PC-9 (cell line): ENCODE measurements at places on chromosomes 3 and 15.

DNA sequence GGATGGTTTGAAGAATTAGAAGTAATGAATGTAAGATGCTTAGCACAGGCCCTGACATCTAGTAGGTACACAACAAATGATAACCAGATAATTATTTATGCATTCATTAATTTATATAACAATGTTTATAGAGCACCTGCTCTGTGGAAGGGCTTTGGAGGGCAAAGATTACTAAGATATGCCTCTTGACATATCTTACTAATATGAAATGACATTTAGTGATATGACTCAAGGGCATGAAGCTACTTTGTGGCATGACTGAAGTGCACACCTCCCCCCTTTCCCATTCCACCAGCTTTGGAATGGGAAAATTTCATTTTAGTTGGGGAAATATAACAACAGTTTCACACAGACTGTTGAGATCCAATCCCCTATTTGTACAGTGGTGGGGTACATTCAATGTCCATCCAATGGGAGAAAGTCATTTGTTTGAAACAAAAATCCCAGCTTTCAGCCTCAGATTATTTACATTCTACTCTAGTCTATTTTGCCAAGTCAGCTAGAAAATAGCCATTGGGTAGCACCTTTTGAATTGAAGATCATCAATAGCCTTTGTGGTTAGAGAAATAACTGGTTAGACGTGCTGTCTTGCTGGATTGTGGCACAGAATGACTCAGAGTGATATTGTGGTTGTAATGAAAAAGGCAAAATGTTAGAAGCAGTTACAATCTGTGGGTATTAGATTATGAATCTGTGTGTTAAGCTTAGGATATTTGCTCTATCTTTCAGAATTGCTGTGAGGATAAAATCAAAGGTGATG lies 72.9 kb downstream of the MOBP start:
- no peak for DNase-seq

DNA sequence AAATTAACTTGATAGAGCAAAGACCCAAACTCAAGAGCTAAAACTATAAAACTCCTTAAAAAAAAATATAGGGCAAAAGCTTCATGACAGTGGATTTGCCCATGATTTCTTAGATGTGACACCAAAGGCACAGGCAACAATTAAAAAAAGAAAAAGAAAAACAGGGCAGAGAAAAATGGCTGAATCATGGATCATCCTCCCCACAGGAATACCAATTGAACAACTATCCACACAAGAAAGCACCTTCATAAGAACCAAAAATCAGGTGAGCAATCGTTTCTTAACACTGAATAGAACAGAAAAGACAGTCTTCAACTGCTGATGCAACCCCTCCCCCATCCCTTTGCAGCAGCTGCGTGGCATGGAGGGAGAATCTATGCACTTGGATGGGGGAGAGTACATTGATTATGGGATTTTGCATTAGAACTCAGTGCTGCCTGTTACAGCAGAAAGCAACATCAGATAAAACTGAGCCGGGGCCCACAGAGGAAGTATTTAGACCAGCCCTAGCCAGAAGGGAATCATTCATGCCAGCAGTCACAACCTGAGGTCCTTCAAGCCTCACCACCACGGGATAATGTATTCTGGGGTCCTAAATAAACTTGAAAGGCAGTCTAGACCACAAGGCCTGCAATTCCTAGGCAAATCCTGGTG lies 15.7 kb downstream of the C3orf33 start:
- DNase-seq, result no peak

DNA sequence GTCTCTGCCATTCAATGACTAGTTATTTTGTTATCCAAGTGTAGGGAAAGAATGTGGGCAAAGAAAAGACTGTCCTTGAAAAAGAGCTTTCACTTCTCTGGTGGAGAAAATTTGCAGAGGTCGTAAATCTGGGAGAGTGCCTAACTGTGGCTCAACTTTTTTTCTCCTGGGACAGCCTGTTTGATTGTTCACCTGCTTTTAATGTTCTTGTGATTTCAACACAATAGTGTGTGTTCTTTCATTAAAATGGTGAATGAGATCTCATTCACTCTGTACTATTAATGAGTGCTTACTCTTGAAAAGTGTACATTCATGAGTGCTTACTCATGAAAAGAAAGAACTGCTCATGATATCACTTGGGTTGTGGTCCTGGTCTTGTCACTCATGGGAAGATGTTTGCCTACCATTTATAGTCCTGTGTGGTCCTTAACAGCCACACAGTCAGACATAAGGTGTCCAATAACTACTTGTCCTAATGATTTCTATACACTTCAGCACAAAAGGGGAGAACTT lies 567.3 kb downstream of the GRM7 start:
- DNase-seq, result no peak

GRCh38 chr3:57825116-57825515 lies 69.0 kb downstream of the SLMAP start:
- no peak for DNase-seq

GRCh38 chr3:10406414-10406813 lies 85.5 kb upstream of the SEC13 start:
- no peak for DNase-seq

DNA sequence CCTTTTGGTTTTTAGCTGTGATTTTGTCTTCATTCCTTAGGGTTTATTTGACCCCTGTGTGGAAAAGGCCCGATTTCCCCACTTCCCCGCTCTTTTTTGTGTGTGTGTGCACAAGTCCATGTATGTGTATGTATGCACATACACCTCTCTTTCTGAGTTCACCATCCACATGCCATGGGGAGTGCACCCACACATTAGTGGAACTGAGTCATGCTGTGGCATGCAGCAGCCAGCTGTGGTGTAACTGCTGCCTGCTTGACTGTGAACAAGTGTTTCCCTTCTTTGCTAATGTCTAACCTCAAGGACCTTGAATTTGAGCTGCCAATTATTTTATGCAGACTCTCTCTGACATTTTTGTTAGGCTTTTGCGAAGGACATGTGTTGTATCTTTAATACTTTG lies 434.9 kb upstream of the TPM1 start:
- DNase-seq, result no peak

GRCh38 chr15:55758580-55758986 lies 15.6 kb upstream of the PRTG start:
- no peak for DNase-seq

GRCh38 chr15:25770031-25770430 lies 93.1 kb downstream of the ATP10A start:
- DNase-seq, result no peak

DNA sequence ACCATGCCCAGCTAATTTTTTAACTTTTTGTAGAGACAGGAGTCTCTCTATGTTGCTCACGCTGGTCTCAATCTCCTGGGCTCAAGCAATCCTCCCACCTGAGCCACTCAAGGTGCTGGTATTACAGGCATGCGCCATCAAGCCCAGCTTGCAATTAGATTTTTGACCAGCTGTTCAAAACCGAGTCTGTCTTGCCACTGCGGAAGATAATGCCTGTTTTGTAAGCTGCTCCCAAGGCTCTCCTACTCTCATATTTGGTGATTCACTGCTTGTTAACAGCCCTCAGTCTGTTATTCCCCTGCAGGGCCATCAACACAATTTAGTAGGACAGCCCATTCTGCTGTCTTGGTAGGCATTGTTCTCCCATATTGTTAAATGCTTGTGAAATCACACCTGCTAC lies 17.8 kb upstream of the MCCC1 start:
- DNase-seq, result no peak

DNA sequence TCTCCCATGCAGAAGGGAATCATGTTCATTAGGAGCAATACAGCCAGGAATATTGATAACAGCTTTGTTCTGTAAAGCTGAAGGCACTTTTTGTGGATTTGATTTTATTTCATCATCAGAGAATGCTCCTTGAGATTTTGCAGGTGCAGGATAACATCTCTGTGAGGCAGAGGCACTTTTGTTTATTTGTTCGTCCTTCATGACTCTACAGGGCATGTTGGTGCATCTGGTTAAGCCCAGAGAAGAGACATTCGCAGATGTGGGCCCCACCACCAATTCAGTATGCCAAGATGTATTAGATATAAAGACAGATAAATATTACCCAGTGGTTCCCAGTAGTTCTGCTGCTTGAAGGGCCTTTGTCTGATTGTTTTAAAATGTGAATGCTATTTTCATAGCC lies 368.1 kb upstream of the SEMA6D start:
- no peak for DNase-seq

GRCh38 chr3:178718995-178719635 lies 182.9 kb downstream of the KCNMB2 start:
- no peak for DNase-seq
